ENCODE measurements at places on chromosomes 3 and 15.

- no peak for DNase-seq
These were observed 222.6 kb downstream of the OSBPL10 start for GRCh38 chr3:31758322-31758965.

- DNase-seq: no peak
These were observed 12.1 kb downstream of the CLK3 start for GRCh38 chr15:74627766-74628165.

DNA sequence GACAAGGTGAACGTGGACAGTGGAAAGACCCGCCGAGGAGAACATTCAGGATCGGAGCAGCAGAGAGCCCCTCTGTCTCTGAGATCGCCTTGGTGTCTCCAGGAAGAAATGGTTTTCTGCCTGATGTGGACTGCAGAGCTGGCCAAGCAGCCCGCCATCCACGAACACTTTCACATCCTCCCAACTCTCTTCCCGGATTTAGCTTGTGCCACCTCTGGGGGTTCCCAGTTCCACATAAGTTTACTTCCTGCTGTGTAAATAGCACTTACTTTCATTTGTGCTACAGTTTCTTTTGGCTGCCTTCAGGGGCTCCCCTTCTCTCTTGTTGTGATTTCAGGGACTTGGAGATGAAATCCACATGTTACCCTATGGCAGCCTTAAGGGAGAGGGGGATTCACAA is 48.4 kb downstream of the SEMA5B start:
- DNase-seq: no peak

- DNase-seq: no peak
These were observed 196.8 kb downstream of the PLCL2 start for GRCh38 chr3:17081520-17081919.

GRCh38 chr3:16482194-16482769 is 31.2 kb downstream of the RFTN1 start:
- DNase-seq: no peak

GRCh38 chr3:187136337-187136736 is 3.0 kb downstream of the RPL39L start:
- no peak for DNase-seq

DNA sequence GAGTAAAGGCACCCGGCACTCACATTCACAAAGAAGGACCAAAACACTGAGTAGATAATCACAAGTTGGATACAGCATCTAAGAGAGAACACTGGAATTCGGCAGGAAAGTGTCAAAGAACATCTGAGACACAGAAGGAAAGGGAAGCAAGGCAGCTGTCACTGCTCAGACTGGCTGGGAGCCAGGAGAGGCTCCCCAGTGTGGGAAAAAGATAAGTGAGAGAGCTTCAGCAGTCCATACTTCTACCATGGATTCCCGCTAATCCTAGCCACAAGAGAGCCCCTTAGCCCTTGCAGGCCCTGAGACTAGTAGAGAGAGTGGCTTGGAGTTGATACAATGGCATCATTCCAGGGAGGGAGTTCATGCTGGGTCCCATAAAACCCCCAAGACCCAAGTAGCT is 36.7 kb upstream of the CP start:
- DNase-seq: no peak

GRCh38 chr3:170852324-170852723 is 17.7 kb downstream of the RPL22L1 start:
- DNase-seq: no peak

- peak; percentile 39 for DNase-seq
These were observed 33.4 kb upstream of the RAD18 start for GRCh38 chr3:8996681-8997121.
